Forelimb muscle (tissue), 1 donor: ENCODE measurements at places on chromosomes 6 and 20. TPM values are rescaled to one million over a fixed set of nuclear protein-coding genes. Genes with fewer than 3 reads are reported as not detected.

ZSCAN12 gene
- 5.6 TPM for polyA plus RNA-seq

EYA4 gene
- 23.4 TPM for polyA plus RNA-seq

DNA sequence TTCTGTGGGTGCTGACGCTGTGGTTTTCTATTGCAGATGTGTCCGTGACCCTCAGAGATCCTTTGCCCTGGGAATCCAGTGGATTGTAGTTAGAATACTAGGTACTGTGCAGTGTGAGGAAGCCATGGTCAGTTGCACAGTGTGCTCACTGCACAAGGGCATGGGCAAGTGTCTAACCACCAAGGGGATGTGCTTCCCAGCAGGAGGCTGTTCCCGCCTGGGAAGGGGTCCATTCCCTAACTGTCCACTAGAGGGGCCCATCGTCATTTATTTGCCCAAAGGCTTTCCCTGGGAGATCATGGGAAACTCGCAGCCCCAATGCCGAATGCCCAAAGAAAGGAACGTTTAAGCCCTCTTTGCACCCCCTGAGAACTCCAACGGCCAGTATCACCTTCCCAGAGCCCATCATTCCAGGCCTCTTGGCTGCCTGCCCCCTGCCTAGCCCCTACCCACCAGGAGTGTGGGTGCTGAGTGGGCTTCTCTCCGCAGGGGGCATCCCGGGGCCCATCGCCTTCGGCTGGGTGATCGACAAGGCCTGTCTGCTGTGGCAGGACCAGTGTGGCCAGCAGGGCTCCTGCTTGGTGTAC lies 26.2 kb downstream of the SLCO4A1 start:
- no peak for DNase-seq

DNA sequence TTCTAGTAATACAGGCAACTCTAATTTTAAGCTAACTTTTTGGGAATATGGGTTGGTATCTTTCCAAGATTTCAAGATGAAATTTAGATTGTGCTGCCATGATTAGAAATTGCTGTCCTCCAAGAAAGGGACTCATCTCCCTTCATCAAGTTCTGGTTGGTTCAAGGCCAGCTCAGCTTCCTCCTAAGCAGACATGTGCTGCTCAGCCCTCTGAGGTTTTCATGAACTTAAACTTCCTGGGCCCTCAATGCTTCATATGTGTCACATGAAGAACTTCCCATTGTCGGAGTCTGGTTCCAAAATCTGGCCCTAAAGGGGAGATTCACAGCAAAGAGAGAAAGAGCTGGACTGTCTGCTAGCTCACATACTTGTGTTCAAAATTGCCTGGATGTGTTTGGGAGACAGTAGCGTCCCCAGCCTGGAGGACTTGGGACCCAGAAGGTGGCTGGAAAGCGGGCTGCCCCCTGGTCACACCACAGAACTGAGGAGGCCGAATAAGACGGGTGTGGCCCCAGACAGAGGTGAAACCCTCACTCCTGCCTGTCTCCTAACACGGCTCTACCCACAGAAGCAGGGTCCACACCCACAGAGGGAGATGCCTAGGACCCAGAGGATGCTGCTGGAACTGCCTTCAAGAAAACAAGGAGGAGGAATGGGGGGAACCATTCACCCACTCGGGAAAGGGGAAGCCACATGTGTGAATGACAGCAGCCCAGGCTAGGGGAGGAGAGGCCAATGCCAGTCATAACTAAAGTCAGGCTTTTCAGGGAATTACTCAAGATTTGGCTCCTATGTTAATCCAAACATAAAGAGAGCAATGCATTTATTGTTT lies 54.3 kb upstream of the GPR31 start:
- no peak for DNase-seq

DNA sequence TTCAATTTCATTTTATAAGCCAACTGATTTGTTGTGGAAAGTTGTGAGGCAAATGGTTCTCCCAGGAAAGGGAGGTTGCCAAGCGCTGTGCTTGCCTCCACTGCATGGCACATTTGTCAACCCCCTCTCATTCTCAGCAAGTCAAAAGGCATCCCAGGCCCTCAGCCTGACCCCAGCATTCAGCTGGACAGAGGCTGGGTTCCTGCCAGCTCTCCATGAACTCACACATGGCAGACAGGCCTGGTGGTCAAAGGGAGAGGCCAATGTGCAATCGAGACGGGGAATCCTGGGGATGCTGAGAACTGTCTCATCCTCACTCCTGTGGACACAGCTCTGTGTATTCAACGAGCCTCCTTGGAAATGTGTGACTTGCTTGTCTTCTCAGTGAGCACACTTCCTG lies 106.0 kb upstream of the CDH4 start:
- no peak for DNase-seq

GRCh38 chr20:62662422-62662821 lies 20.1 kb downstream of the SLCO4A1 start:
- DNase-seq, result no peak
